ENCODE measurements at places on chromosomes 12 and 14. TPM values are rescaled to one million over a fixed set of nuclear protein-coding genes. Genes with fewer than 3 reads are reported as not detected.
A peak's percentile ranks its signal among the peaks of the same experiment; 100 is the strongest.

The SPSB2 gene
- total RNA-seq, result 3.7 TPM

The BBS10 gene
- total RNA-seq, result 6.5 TPM

The IAPP gene
- total RNA-seq, result not detected

The POTEM gene
- not detected for total RNA-seq

DNA sequence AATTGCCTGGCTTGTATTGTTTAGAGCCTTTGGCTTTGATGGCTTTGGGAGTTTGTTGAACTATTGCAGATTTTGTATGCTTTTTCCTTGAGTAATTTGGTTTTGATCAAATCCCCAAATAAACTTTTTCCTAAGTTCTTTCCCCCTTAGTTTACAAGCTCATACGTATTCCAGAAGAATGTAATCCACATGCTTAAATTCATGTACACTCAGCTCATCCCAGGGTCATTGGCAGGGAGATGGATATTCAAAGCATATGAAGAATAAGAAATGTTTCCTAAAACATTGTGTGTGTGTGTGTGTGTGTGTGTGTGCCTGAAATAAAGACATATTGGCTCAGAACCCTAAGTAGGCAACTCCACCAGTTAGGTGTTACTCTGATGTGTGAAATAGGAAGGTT lies 89.4 kb downstream of the TMEM30B start:
- no peak for DNase-seq

DNA sequence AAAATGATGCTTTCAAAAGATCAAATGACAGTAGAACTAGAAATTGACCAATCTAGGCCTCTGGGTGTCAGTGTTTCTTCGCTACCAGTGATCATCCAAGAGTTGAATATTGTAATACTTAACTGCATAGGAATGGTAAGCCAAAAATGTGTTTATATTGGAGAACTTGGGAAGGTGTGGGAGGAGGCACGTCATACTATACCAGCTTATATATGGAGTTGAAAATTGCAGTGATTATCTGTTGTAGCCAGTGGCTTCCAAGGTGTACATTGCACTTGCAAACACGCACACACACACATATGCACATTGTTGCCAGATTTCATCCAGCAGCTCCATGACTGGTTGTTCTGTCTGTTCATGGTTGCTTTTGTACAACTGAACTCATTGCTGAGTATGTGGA lies 36.1 kb downstream of the EID3 start:
- no peak for DNase-seq

GRCh38 chr12:13198876-13199275 lies 2.4 kb downstream of the EMP1 start:
- peak; percentile 43 for DNase-seq

- no peak for DNase-seq
Observed at GRCh38 chr14:77005559-77005958, 22.9 kb downstream of the IRF2BPL start.

DNA sequence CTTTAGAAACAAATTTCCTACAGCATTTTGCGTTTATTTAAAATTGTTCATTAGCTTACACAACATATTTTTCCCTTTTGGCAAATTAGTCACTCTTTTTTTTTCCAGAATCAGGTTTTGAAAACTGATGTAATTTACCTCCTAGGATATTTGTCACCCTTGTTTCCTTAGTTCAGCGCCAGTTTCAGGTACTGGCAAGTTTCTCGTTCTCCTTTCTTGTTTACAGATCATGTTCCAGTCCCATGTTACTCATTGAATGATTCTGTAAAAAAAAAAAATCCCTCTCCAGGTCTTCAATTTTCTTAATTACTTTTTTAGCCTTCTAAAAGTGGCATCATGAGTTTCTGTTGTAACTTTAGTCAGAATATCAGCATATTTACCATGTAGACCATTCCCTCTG lies 2.7 kb downstream of the PPP4R4 start:
- no peak for DNase-seq

DNA sequence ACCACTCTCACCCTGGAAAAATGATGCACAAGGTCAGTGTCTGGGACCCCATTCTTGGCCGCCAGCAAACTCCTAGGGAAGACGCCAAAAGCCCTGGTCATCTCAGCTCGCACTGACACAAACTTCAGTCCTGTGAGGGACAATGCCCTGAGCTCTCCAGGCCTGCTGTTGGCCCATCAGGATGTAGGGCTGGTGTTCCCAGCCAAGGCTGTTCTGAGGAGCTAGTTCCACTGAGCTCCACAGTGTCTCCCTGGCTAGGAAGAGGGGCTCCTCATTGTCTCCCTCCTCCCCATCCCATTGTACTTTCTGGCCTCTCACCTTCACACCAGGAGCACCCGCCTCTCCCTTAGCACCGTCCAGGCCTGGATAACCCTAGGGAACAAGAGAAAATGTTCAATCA lies 10.8 kb downstream of the COL2A1 start:
- DNase-seq, result no peak

DNA sequence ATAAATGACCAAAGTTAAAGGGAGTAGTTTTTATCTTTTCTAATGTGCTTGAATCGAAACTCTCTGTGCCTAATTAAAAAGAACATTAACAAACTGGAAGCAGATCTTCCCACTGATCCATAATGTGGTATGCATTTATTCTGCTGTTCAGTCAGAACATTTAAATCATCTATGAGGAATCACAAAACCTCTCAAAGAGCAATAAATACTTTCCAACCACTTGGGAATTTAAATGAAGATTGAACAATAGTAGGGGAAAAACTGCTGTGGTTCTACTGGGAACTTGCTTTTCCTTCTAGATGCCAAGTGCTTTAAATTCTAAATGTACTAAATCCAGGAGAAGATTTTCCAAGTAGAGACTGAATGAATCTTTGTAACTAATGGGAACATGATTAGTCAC lies 12.3 kb upstream of the CHPT1 start:
- DNase-seq, result no peak

GRCh38 chr14:54221971-54222370 lies 174.8 kb upstream of the CDKN3 start:
- DNase-seq, result no peak

- no peak for DNase-seq
Observed at GRCh38 chr14:61513986-61514830, 181.1 kb upstream of the HIF1A start.

GRCh38 chr14:89372512-89372883 lies 44.5 kb downstream of the FOXN3 start:
- no peak for DNase-seq

Measured in left cardiac atrium (tissue), 4 donors.